ENCODE measurements at places on chromosomes 4 and X.

DNA sequence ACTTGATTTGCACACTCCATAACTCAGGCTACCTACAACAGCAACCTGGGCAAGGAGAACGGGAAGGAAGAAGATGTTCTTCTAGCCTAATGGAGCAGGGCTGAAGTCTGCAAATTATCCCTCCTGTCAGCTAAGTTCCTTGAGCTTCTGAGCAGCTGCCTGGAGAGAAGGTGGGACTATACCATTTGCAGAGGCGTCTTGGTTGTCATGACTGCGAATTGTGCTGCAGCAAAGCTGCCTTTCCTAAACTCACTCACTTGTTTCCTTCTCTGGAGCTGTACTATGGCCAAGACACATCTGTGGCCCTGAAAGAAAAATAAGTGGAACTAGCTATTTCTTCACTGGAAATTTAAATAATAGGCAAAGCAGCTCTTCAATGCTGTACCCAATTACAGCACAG, 682.4 kb upstream of the GRIA3 start:
- no peak for DNase-seq

DNA sequence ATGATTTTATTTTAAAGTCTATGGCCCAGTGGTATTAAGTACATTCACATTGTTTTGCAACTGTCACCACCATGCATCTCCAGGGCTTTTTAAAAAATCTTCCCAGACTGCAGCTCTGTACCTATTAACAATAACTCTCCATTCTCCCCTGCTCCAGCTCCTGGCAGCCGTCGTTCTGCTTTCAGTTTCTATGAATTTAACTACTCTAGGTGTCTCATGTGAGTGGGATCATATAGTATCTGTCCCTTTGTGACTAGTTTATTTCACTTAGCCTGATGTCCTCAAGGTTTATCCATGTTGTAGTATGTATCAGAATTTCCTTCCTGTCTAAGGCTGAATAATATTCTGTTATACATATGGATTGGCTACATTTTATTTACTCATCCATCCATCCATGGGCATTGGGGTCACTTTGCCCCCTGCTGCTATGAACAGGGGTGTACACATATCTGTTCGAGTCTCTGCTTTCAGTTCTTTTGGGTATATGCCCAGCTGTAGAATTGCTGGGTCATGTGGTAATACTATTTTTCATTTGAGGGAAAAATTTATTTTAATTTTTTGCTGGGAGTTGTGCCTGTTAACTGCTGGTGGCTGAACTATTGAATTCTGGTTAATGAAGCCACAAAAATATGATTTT, 131.3 kb downstream of the ARHGAP10 start:
- DNase-seq: no peak

GRCh38 chr4:76549765-76550164, 114.7 kb downstream of the SHROOM3 start:
- DNase-seq: no peak

DNA sequence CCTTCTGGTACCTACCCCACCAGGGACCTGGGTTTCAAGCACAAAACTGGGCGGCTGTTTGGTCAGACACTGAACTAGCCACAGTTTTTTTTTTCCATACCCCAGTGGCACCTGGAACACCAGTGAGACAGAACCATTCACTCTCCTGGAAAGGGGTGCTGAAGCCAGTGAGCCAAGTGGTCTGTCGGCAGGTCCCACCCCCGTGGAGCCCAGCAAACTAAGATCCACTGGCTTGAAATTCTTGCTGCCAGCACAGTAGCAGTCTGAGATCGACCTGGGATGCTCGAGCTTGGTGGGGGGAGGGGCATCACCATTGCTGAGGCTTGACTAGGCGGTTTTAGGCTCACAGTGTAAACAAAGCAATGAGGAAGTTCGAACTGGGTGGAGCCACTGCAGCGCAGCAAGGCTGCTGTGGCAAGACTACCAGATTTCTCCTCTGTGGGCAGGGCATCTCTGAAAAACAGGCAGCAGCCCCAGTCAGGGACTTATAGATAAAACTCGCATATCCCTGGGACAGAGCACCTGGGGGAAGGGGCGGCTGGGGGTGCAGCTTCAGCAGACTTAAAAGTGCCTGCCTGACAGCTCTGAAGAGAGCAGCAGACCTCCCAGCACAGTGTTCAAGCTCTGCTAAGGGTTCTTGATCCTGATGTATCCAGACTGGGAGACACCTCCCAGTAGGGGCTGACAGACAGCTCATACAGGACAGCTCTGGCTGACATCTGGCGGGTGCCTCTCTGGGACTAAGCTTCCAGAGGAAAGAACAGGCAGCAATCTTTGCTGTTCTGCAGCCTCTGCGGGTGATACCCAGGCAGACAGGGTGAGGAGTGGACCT, 223.0 kb downstream of the COX18 start:
- no peak for DNase-seq

GRCh38 chr4:2290974-2291704, 29.2 kb upstream of the MXD4 start:
- no peak for DNase-seq

DNA sequence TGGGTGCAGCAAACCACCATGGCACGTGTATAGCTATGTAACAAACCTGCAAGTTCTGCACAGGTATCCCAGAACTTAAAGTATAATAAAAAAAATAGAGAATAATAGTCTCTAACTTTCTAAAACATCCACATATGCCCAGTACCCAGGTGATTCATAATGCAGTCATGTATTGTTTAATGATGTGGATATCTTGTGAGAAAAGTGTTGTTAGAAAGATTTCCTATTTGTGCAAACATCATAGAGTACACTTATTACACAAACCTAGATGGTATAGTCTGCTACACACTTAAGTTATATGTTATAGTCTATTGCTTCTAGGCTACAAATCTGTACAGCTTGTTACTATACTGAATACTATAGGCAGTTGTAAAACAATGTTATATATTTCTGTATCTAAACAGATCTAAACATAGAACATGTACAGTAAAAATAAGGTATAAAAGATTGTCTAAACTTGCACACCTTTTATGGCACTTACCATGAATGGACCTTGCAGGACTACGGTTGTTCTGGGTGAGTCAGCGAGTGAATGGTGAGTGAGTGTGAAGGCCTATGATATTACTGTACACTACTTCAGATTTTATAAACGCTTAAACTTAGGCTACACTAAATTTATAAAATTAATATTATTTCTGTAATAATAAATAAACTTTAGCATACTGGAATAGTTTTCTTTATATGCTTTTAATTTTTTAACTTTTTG, 232.2 kb upstream of the SLIT2 start:
- DNase-seq: no peak

DNA sequence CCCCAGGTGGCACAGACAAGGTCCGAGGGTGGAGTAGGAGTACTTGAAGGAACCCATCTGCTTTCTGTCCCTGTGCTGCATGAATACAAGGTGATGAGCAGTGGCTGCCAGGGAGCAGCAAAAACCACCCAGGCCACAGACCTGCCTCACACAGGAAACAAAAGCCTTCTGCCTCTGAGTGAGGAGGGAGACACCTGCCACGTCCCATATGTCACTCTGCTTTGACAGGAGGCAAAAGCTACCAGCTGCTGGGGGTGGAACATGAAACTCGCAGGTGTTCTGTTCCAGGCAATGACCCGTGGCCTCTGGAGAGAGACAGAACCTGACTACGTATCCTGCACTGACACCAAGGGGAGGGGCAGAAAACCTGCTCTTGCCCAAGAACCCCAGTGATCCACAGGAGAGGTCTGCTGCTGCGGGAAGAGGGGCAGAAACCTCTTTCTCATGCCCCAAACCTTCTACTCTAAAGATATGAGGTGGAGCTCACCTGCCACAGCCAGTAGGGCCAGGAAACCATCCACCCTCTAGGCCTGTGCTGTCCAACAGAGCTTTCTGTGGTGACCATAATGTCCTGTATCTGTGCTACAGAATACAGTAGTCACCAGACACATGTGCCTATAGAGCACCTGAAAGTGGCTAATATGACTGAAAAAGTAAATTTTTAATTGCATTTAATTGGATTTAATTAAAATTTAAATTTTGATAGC, 172.9 kb downstream of the PRDM5 start:
- no peak for DNase-seq

DNA sequence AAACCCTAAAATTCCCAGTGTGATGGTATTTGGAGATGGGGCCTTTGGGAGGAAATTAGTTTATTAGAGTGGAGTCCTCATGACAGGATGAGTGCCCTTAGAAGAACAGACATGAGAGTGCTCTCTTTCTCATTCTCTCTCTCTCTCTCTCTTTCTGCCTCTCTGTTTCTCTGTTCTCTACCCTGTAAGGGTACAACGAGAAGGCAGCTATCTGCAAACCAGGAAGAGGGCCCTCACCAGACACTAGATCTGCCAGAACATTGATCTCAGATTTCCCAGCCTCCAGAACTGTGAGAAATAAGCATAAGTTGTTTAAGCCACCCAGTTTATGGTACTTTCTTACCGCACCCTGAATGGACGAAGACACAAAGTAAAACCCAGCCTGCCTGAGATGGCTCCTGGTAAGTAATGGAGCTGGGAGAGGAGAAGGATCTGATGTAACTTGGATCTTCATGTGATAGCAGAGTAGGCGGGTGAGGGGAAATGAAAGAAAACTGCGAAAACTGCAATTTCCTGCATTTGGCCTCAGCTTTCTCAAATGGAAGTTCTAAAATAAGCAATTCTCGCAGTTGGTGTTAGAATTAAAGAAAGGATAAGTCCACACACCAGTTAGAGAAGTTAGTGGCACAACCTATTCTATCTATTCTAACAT, 8.7 kb upstream of the CDS1 start:
- no peak for DNase-seq

- no peak for DNase-seq
Observed at GRCh38 chr4:23130845-23131244, 438.1 kb downstream of the GBA3 start.

DNA sequence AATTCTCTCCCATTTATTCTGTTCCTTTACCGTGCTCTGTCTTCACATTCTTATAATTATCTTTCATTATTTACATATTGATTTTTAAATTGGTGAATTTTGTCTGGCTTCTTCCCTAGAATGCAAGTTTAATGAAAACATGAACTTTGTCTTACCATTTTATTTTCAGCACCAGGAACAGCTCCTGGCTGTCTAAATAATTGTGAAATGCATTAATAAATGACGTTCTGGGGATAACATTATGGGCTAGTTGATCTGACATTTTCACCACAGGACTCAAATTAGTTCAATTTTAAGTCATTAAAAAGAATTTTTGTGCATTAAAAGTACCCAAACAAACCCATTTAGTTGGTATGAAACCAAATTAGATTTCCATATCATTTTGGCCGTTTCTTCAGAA, 97.5 kb downstream of the KCTD8 start:
- DNase-seq: no peak

DNA sequence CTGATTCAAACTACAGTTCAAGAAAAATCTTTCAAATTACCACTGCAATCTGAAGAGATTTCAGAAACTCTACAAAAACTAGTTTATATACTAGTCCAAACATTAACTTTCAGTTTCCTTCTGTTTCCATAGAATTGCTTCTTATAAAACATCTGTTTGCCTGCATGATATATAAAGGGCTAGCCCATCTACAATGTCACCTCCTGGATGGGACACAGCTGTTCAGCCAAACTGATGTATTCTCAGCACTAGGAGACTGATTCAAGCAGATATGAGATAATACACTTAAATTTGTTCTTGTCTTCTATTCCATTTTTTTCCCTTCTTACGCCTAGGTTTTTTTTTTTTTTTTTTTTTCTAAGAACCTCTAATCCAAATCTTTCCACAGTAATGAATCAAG, 1569.7 kb upstream of the IGFBP7 start:
- DNase-seq: no peak

GRCh38 chr4:119676101-119676500, 47.5 kb upstream of the PDE5A start:
- DNase-seq: no peak

DNA sequence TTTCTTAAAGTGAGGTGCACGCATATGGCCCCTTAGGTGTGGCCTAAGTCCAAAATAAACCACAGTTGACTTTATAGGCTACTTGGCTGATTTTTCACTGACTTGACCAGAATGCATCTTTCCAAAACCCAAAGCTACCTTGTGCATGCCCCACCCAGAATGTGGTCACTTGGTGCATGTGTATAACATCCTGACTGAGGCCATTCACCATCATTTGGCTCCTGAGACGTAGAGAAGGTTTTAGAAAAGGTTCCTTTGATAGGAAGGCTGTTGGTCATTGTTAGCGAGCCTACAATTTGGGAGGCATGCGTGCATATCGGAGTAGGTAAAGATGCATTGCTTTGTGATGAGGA, 84.6 kb downstream of the PLAC1 start:
- no peak for DNase-seq

GRCh38 chr4:176839656-176840055, 46.9 kb upstream of the VEGFC start:
- no peak for DNase-seq

GRCh38 chr4:84973856-84974255, 7.4 kb upstream of the WDFY3 start:
- no peak for DNase-seq

- no peak for DNase-seq
Observed at GRCh38 chr4:107857741-107858140, 33.0 kb downstream of the SGMS2 start.

DNA sequence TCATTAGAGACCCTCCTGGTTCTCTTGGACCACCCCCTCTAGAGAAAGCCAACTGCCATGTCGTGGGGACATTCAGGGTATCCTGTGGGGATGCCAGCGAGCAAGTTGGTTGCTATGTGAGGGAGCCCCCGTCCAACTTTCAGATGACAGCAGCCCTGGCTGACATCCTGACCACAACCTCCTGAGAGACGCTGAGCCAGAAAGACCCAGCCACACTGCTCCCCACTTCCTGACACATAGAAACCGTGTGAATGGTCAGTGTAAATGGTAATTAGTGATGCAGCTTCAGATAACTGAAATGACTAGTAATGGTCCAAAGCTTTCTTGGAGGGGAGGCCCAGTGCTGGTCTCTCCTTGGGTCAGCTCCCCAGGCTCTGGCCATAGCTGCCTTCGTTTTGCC, 10.8 kb downstream of the CLCN4 start:
- no peak for DNase-seq

DNA sequence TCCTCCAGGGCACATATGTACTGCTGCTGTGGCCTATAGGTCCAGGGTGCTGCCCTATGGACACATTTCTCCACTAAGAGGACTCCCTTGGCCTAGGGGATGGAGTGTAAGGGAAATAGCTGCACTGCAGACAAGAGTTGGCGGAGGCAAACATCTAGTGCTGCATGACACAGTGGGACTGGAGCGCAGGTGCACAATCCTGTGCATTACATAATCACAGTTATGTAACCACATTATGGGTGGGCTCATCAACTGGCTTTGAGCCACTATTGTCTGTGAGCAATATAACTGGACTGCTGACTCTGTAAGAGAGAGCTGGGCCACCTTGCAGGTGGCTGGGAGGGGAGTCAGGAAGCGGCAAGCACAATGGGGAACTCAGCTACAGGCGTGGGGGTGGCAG, 3.2 kb upstream of the TIGD2 start:
- no peak for DNase-seq

DNA sequence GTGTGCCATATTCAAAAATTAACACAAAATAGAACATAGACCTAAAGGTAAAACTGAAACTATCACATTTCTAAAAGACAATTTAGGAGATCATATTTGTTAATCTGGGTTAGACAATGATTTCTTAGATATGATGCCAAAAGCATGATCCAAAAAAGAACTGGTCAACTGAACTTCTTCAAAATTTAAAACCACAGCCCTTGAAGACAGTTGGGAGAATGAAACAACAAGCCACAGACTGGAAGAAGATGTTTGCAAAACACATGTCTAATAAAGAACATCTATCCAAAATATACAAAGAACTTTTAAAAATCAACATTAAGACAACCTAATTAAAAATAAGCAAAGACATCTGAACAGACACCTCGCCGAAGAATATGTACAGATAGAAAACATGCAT, 19.5 kb downstream of the COMMD8 start:
- DNase-seq: no peak
